Activated naive CD8-positive, alpha-beta T cell treated with anti-CD3 and anti-CD28 coated beads, Interleukin-2, amount 50 U/mL, for 16 hours (primary cell): ENCODE measurements at places on chromosomes 6 and 20.

DNA sequence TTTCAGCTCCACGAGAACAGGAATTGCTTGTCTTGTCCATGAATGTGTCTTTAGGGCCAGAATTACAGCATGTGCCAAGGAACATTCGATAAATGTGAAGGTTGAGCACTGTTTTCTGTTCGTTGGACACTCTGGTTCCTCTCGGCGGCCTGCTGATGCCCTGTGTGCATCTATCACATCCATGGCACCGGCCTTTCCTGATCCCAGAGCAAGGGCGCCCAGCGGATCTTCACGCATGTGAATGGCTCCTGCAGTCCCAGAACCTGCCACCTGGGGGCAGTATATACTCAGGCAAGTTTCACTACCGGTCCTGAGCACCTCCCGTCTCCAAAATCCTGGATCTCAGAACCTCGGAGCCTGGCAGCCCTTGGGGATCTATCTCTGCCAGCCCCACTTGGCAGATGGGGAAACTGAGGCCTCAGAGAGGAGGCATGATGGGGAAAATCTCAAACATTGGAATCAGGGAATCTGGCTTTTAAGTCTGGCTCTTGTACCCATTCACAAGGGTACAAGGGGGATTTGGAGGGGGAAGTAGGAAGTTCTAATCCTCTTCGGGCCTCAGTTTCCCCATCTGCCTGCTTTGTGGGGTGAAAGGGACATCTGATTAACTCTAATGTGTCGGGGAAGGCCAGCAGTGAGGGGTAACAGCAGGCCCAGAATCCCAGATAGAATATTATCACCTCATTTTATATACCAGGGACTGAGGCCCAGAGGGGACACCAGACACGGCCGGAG, 4.3 kb upstream of the CEBPB start:
- peak; percentile 76 for DNase-seq

GRCh38 chr20:33516882-33517281, 27.0 kb downstream of the CBFA2T2 start:
- no peak for DNase-seq

DNA sequence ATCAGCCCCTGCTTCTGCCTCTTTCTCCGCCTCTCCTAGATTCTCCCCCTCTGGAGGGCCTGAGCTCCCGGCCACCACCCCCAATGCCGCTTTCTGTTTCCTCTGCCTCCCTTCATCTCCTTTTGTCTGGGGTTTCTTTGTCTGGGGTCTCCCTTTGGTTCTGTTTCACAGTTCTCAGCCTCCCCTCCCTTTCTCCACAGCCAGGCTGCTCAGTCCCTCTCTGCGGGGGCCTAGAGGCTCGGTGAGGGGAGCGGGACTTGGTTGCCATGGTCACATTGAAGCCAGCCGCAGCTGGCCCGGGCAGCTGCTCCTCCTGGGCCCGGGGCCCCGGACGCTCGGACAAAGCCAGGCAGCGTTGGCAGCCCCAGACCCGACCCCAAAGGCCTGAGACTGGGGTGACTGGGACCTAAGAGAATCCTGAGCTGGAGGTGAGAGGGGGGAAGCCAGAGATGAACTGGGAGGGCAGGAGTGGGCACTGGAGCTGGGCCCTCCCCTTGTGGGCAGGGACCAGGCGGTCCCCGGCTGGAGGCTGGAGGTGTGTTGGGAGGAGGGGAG, 3.5 kb upstream of the DDR1 start:
- no peak for DNase-seq

DNA sequence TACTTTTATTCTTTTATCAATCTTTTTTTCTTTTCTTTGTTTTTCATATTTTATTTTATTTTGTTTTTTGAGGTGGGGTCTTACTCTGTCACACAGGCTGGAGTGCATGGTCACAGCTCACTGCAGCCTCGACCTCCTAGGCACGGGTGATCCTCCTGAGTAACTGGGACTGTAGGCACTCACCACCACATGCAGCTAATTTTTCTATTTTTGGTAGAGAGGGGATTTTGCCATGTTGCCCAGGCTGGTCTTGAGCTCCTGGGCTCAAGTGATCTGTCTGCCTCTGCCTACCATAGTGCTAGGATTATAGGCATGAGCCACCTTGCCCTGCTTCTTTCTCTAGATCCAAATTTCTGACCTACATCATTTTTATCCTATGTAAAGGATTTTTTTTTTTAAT, 153.2 kb downstream of the CDKAL1 start:
- no peak for DNase-seq

DNA sequence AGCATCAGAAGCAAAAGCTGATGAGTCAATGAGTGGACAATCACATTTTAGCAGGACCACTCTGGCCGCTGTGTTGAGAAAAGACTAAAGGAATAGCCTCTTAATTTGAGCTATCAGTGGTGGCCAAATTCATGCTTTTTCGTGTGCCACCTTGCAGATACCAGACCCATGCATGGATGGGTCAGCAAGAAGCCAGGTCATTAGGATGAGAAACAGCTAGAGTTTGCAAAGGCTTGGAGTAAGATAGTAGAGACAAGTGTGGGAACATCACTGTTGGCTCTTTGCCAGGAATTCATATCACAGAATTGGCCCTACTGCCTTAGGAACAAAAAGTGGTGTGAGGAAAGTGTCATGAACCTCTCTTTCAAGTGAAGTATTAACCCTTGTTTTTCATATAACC, 25.5 kb downstream of the MRAP2 start:
- DNase-seq, result no peak

- no peak for DNase-seq
These were observed 135.1 kb upstream of the CNR1 start for GRCh38 chr6:88301256-88301655.

DNA sequence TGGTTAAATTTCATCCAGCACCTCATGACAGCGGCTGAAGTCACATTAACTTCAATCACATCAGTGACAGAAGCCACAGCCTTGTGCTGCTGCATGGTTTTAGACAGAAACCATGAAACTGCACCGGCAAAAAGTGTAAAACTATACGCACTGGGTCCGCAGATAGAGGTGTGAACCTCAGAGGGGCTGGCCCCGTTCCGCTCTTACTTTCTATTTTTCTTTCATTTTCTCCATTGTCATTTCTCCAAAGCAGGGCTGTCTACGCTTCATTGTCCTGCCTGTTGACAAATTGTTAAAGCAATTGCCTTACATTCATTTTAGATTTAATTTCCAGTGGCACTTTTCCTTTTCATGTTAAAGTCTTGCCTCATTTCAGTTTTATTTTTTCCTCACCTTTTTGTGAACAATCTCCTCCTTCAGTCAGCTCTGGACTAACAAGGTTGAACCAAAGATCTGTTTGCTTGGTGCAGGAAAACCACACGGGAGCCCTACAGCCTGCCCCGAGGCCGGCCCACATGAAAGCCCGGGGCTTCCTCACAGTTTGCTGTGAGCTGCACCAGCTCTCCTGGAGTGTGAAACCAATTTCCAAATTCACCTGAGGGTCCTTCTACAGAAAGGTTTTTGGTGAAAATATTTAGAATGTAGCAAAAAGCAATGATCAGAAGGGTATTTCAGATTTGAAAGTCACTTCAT, 63.7 kb downstream of the PRR18 start:
- DNase-seq, result peak; percentile 33

DNA sequence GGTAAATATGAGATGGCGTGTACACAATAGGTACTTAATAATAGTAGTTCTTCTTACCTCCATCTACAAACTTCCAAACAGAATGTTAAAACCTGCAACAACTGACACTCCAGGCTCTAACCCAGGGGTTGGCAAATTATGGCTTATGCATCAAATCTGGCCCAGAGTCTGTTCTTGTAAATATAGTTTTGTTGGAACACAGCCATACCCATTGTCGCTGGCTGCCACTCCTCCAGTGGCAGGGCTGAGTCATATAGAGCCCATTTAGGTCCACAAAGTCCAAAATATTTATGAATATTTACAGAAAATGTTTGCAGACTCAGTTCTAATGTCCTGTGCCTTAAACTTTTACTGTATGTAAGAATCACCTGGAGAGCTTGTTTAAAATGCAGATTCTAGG, 69.9 kb upstream of the BTBD3 start:
- no peak for DNase-seq

- no peak for DNase-seq
These were observed 6.3 kb downstream of the SDCBP2 start for GRCh38 chr20:1322511-1323245.

DNA sequence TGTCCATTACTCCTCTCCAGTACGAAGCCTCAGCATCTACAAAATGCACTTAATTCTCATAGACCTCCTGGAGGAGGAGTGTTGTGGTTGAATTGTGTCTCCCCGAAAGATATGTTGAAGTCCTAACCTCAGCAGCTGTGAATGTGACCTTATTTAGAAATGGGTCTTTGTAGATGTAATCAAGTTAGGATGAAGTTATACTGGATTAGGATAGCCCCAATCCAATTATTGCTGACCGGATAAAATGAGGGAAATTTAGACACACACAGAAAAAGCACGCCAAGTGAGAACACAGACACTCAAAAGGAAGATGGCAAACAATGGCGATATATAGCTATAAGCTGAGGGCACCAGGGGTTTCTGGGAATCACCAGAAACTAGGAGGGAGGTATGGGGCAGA, 64.2 kb upstream of the FAM184A start:
- DNase-seq, result no peak

DNA sequence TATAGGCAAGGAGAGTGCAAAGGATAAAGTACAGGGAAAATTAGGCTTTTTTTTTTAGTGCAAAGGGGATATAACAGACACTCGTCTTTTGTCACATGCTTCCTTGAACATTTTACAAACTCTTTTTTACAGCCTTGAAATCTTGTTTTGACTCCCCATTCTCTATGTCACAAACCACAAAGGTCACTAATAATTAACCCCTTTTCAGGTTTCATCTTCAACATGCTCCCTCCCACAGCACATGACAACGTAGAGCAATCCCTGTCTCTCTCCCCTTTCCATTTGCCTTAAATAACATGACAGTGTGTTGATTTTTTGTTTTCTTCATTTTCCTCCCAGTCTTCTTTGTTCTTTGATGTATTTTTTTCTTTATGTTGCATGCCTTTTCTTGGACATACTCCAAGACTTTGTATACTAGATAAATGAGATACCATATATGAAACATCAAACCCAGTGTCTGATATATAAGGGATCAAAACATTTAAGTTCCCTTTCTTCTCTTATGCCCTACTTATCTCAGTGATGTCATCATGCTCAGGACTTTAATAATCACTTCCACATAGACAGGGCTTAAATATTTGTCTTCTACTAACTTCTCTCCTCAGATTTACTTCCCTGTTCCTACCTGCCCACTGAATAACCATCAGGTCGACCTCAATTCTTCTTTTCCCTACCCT, 378.7 kb upstream of the HSF2 start:
- DNase-seq, result no peak

- no peak for DNase-seq
These were observed 27.8 kb upstream of the SRC start for GRCh38 chr20:37317994-37318640.

- DNase-seq, result no peak
These were observed 211.9 kb upstream of the CNR1 start for GRCh38 chr6:88377976-88378568.

- DNase-seq, result no peak
These were observed 371.9 kb upstream of the CHD6 start for GRCh38 chr20:41989935-41990635.

GRCh38 chr20:10861619-10862018, 187.8 kb upstream of the JAG1 start:
- DNase-seq, result no peak

- DNase-seq, result no peak
These were observed 27.6 kb upstream of the BMP7 start for GRCh38 chr20:57293995-57294394.

DNA sequence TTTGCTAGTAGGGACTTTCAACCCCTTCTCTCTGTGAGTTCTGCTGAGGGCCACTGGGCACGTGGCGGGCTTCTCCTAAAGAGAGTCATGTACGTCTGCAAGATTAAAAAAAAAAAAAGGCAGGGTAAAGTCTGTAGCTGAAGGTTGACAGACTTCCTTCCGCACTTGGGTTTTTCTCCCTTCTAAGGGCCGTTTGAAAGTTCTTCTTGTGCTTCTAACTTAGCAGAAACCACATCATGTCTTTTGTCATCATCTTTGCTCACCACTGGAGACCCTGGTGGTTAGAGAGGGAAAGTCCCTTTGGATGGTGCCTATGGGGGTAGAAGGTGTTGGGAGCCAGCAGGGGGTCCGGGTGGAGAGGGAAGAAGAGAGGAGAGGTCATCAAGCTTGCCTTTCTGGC, 31.4 kb downstream of the PRDM1 start:
- DNase-seq, result peak; percentile 11

DNA sequence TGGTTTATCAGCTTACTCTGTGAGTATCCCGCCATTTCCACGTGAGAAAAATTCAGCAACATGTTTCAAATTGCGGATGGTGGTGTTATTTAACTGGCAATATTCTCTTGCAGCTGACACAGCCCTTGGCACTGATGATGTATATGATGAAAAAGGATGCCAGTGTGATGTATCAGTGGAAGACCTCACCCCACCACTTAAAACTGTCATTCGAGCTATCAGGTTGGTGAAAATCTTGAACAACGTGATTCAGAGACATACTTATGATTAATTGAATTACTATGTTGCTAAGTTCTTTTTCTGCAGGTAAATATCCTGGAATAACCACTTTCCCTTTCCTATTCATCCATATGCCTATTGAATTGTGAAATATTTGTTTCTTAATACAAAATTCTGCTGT, 55.7 kb downstream of the KHDC1L start:
- DNase-seq, result no peak

DNA sequence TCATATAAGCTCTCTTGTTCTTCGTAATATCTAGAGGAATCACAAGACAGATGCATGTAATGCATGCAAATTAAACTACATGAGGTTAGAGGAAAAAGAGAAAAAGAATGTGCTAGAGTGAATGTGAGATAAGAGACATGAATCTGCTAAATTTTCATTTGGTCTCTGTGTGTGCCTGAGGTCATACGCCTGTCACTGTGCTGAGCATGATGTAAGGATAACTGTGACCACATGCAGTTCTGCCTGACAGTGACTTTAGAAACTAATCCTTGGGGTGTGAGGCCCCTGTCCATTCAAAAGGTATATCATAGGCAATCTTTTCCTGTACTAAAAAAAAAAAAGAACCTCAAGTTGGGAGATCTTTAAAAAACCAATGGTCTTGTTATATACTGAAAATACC, 70.6 kb downstream of the SHPRH start:
- no peak for DNase-seq

GRCh38 chr20:42598581-42598980, 591.1 kb downstream of the PTPRT start:
- no peak for DNase-seq

DNA sequence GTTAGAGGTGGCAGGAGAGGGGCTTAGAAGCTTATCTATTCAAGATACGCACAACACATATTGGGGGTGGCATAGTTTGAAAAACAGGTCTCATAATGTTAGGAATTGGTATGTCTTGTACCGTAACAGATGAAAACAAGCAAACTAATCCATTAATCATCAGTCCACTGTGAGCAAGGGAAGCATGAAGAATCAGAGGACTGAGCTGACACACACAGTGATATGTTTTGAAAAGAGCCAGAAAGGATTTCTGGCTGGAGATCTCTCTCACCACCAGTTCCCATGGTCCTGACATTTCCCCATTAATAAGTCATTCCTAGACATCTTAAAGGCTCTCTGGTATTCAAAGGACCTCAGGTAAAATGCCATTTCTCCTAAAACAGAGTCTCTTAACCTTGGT, 158.8 kb upstream of the PHACTR1 start:
- no peak for DNase-seq

GRCh38 chr6:27547157-27548075, 74.5 kb upstream of the ZNF184 start:
- no peak for DNase-seq
